ENCODE measurements at places on chromosomes 2 and 18.

DNA sequence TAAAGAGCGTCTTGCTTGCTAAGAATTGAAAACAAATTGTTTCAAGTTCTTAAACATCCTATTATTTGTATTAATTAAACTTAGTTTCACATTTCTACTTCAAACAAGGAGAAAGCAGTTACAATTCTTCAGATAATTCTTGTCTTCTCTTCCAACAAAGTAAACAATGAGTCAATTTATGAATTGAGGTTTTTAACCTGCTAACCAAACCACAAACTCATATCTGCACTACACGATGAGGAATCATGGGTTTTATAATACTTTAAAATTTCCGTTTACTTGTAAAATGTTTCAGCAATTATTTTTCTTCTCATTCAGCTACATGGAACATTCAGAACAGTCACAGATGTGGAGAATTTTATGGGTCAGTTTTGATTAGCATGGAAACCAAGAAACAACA is 114.2 kb downstream of the SPIRE1 start:
- DNase-seq, result no peak

DNA sequence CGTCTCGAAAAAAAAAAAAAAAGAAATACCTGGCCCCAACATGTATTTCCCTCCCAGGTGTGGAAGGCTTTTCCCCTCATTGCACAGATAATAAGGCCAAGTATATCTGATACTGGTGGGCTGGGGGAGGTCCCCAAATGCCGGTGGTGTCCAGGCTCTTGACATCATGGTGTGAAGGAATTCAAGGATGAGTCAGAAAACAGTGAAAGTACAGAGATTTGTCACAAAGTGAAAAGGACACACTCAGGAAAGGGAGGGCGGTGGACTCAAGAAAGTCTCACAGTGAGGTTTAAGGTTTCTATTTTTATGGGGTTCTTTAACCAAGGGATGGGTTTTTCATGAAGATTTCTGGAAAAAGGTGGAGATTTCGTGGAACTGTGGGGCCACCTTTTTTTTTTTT is 37.8 kb upstream of the FZD5 start:
- DNase-seq, result no peak

GRCh38 chr2:123614596-123614995 is 410.5 kb upstream of the CNTNAP5 start:
- DNase-seq, result no peak

GRCh38 chr18:58977801-58978200 is 113.1 kb downstream of the ZNF532 start:
- no peak for DNase-seq

DNA sequence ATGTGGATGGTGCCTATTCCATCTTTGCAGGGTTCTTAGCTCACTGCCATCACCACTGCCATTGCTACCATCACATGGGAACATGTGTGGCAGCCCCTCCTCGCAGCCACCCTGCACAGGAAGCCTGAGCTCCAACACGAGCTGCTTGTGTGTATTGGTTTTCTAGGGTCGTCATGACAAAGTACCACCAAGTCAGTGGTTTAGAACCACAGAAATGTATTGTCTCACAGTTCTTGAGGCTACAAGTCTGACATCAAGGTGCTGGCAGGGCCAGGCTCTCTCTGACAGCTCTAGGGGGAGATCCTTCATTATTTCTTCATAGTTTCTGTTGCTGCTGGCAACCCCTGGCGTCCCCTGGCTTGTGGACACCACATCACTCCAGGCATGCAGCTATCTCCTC is 10.3 kb upstream of the IL1R2 start:
- no peak for DNase-seq
